ENCODE measurements at places on chromosomes 5 and 9.

DNA sequence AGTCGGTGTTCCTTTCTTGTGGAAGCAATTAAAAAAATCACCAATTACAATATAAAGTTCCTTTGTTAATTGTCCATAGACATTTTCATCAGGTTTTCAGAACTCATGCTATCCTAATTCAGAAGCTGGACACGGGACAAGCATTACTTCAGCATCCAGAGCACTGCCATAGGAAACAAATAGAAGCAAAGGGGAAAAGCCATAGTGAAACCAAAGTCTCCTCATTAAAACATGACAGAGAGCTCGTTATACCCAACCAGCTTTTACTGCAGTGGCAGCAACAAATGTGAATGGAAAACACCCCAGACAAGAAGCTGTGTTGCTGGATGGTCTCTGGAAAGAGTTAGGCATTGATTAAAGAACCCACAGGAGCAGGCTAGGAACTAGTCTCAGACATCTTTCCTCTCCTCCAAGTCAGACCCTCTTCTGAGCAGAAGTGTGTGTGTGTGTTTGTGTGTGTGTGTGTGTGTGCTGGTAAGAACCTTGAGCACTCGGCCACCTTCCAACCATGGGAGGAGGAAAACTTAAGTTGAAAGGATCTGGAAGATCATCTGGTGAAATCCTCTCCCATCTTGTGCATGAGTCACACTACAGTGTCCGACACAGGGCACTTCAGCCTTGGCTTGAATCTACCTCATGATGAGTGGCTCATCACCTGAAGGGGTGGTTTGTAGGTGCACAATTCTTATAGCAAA is 162.6 kb upstream of the ADAMTS16 start:
- DNase-seq = no peak

- no peak for DNase-seq
Observed at GRCh38 chr5:141695627-141696215, 13.7 kb upstream of the ARAP3 start.

DNA sequence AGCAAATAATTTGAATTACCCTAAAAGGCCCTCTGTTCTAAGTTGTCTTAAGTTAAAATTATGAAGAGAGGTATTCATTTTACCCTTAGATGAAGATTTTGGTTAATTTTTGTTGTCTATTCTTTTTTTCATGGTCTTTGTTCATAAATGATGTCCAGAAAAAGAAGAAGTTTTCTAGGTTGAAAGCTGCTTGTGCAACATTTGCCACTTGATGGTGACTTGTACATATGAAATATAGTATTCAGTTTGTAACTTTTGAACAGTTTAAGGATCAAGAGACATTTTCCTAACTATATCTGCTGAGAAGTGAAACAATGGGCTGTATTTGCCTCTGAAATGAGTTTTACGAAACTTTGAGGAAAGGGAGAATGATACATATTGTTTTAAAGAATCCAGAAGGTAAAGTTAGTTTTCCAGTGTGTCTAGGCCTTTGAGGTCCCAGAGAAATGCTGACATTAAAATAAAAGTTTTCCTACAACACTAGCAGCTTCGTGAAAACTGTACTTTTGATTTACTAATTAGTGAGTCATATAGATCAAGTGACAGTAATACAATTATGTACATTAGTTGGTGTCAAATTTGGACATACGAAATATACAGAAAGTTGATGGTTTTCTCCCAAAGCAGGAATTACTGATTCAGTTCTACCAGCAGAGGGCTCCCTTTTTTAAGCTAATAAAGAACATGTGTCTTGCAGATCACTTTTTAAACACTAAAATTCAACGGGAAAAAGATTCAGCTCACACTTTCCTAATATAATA is 70.5 kb downstream of the PIK3R1 start:
- no peak for DNase-seq

GRCh38 chr5:168788107-168788506 is 208.9 kb upstream of the PANK3 start:
- no peak for DNase-seq

- no peak for DNase-seq
Observed at GRCh38 chr5:54249210-54250028, 61.0 kb downstream of the ARL15 start.

DNA sequence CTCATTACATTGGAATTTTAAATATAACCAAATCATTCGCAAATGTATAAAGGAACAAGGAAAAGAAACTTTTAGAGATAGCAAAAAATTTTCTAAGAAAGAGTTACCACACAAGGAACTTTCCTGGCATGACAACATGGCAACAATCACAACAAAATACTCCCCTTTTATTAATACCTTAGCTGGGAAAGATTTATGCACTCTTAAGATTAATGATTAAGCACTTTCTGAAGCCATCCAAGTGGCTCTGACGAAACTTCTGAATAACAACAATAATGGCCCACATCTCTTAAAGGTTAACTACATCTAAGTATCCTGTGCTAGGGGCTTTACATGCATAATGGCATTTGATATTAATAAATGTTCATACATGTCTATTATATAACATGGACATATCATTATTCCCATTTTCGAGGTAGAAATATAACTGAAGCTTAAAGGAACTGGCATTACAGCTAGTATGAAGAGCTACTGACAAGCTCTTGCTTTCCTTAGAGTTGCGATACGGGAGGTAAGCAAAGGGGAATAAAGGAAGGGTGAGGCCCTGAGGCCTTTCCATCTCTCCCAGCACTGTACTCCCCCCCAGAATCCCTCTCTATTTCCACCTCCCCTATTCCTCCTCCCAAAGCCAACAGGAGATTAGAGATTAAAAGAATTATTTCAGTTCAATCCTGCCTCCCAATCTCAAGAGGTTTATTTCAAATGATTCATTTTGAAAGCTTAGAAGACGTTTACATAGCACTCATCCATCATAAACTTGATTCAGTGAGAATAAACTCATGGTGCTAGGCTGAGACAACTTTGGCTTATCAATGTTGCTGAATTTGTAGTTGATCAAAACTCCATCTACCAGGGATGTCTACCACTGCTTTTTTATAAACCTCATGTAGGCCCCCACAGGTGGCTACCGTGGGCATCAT is 9.6 kb downstream of the MTMR12 start:
- DNase-seq = no peak

- no peak for DNase-seq
Observed at GRCh38 chr5:40383749-40384651, 295.7 kb upstream of the PTGER4 start.

DNA sequence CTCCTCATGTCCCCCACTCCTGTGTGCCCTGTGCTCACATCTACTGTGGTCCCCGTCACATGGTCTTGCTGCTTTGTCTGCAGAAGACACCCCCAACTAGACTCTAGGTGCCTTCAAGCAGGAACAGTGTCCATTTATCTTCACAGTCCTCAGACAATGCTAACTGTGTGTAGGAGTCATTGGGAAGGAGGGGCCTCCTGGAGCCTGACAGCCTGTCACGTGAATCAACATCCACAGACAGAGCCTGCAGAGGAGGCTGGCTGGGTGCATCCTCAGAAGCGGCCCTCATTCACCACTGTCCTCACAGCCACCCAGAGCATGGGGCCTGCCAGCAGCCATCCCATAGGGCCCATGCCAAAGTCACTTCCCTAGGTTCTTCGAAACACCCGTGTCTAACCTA is 98.7 kb downstream of the MED10 start:
- no peak for DNase-seq

DNA sequence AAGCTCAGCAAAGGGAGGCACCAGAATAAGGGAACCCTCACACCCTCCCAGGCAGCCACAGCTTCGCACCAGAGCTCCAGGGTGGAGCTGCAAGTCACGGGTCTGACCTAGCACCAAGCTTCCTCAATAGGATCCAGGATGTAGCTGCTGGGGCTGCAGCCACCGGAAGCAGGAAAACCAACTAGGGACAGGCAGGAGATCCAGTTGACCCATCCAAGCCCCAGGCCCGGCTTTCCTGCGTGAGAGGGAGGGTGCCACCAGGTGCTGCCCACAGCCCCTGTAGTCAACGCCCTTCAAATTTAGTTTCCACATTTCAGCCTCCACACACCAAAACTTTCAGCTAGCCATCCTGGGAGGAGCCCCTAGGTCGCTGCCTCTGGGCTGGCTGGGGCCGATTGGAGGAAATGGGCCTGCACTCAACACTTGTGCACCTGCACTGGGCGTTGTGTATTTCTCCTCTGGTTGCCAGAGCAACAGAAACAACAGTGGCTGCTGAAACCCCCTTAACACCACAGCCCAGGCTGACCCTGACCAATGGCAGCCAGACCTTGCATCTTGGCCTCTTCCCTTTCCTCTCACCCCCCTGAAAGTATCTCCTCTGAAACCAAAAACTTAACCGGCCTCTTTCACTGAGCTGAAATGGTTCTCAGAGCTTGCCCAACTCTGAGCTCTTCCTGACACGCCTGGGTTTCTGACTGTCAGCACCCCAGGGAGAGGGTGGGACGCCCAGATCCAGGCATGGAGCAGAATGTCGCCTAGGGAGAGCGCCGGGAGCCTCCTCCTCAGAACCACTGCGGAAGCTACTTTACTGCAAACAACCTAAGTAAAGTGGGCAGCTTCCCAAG is 226.5 kb upstream of the MAP3K1 start:
- DNase-seq = peak; percentile 81

- peak; percentile 9 for DNase-seq
Observed at GRCh38 chr5:34022121-34022705, 14.4 kb upstream of the AMACR start.

- no peak for DNase-seq
Observed at GRCh38 chr9:136934277-136934676, 10.3 kb downstream of the FBXW5 start.

DNA sequence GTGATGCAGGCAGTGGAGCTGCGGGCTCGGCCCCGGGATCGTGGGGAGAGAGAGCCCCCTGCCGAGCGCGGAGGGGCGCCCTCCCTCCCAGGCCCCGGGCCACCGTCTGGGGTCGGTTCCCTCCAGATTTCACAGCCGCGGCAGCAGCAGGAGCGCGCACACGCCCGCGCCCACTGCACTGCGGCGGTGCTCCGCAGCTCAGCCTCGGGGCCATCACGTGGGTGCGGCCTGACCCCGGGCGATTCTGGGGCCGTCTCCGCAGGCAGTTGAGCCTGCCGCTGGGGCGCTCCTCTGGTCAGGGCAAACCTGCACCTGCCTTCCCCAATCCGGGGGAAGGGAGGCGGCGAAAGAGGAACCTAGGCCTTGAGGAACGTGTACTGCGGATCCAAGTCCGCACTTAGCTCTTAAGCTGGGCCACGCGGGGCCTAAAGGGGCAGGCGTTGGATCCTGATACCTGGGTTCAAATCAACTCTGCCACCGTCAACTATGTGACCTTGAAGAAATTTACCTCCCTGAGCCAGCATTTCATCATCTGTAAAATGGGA is 9.4 kb upstream of the DELE1 start:
- DNase-seq = peak; percentile 56

All from GM06990 (cell line).